ENCODE measurements at places on chromosomes 3 and 15.

DNA sequence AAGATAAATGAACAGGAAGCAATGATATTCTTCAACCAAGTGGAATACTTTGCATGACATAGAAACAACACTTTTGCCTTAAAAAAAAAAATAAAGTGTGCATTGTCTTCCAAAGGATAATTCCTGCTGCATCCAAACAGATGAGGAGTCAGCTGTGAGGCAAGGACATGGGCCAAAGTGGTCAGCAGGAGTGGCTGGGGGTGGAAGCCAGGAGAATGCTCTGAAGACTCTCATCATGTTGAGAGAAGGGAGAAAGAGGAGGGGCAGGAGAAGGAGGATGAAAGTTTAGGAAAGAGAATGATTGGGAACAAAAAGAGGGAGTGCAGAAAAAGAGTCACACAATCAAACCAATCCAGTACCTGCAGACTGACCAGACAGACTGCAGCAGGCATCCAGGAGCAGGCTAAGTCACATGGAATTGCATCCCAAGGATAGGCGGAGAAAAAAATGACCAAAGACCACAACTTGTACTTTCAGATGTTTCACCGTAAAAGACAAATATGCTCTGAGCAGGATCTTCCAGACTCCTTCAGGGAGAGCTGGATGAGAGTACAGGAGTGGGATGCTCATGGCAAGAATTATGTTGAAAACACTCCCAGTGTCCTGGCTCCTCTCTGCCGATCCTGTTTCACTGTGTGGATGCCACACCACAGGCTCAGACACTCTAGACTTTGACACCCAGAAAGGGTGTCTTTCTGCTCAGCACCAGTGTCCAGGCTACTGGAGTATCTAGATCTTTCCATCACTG, 11.9 kb downstream of the ABI3BP start:
- DNase-seq, result no peak

GRCh38 chr15:95446854-95447253, 883.6 kb upstream of the NR2F2 start:
- DNase-seq, result peak; percentile 0

DNA sequence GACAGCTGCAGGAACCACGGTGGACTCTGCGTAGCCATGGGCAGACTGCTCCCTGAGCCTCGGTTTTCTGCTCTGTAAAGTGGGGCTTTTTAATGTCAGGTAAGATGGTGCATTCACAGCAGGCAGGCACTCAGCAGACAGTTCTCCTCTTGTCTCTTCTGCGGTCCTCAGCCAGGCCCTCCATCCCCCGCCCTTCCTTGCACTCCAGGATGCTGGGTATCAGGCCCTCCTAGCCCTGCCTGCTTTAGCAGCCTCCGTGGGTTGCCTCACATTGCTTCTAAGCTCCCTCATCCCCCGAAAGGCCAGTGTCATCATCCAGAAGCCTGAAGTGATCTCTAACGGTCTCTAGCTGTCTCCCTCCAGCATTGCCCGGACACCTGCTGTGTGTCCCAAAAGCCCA, 115.7 kb downstream of the WNT7A start:
- DNase-seq, result no peak

GRCh38 chr3:11391174-11391879, 119.1 kb downstream of the ATG7 start:
- DNase-seq, result no peak

DNA sequence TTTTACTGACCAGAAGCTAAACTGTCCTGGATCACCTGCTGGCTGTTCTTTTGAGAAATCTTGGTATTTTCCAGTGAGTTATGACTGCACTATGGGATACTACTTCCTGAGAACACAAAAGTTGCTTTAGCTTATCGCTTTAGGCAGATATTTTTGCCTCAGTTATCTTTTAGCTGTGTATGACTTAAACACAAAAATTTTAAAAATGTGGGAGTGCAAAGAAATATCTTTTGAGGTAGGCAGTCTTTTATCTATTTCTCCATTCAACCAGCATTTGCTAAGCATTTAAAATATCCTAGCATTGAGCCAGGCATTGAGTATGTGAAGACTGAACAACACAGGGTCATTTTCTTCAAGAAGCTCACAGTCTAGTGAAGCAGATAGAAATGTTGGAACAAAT, 981.9 kb downstream of the FHIT start:
- no peak for DNase-seq

GRCh38 chr3:184526088-184526433, 35.5 kb upstream of the EPHB3 start:
- DNase-seq, result no peak

GRCh38 chr15:74171965-74172541, 1.5 kb upstream of the ISLR start:
- DNase-seq, result no peak

GRCh38 chr3:192273697-192274010, 453.7 kb downstream of the FGF12 start:
- no peak for DNase-seq

- no peak for DNase-seq
Measured at GRCh38 chr3:143158014-143158988, 38.7 kb downstream of the CHST2 start.

DNA sequence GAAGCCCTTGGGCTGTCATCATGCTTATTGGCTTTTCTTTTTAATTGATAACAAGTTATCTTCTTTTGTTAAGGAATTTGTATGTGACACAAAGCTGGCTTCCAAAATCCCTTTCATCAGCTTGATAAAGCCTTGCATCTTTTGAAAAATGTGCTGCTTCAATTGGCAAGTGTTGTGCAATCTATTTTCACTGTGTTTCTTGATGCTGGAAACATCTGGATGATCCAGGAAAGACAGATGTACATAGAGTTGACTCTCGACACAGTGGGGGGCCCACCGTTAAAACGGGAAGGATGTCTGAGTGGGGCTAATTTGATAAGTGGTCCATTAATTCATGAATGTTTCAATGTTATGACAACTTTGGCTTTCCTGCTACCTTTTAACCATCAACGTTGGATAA, 158.3 kb upstream of the WNT5A start:
- DNase-seq, result no peak

GRCh38 chr3:123971406-123971805, 10.4 kb upstream of the CCDC14 start:
- no peak for DNase-seq

GRCh38 chr15:75159244-75159643, 42.4 kb upstream of the C15orf39 start:
- no peak for DNase-seq

- DNase-seq, result no peak
Measured at GRCh38 chr15:64029110-64029509, 17.2 kb downstream of the DAPK2 start.

DNA sequence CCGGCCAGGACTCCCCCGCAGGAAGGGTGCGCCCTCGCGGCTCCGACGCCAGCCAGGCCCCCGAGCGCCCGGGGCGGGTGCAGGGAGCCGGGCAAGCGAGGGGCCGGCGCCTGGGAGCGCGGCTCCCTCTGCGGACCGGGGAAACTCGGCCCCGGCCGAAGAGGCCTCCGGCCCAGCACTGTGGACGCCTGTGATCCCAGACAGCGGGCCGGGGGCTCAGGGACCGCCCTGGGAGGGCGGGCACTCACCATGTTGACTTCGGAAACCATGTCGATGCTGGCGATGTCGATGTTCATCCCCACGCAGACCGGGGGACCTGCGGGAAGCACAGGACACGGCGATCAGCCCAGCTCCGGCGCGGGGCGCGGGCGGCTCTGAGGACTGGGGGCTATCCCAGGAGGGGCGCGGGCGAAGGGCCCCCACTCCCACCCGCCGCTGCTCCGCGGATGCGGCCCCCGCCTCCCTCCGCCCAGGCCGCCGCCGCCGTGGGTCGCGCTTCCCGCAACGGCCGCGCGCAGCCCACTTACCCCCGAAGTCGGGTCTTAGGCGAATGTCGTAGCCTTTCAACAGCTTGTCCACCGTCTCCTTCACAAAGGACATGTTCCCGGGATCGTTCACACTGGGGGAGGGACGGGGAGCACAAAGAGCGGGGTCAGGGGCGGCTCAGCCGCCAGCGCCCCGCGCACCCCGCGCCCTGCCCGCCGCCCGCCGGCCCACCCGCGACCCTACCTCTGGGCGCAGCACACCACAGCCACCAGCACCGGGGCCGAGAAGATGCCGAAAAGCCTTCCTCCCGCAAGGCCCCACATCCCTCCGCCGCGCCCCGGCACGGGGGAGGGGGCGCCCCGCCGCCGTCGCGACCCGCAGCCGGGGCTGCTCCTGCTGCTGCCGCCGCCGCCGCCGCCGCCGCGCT, at the start of gene GABRB3:
Gene GABRB3 (minus strand): TSS at position 913 of the 913 bp plus-strand sequence.
- no peak for DNase-seq

DNA sequence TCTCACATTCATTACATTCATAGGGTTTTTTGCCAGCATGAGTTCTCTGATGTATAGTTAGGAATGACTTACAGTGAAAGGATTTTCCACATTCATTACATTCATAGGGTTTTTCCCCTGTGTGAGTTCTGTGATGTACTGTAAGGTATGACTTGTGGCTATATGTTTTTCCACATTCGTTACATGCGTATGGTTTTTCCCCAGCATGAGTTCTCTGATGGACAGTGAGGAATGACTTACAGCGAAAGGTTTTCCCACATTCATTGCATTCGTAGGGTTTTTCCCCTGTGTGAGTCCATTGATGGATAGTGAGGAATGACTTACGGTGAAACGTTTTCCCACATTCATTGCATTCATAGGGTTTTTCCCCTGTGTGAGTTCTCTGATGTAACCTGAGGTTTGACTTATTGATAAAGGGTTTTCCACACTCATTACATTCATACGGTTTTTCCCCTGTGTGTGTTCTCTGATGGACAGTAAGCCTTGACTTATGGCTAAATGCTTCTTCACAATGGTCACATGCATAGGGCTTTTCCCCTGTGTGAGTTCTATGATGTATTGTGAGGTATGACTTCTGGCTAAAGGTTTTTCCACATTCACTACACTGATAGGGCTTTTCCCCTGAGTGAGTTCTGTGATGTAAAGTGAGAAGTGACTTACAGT, 47.4 kb downstream of the ZNF717 start:
- no peak for DNase-seq

GRCh38 chr15:58597943-58598828, 151.3 kb downstream of the ADAM10 start:
- no peak for DNase-seq

DNA sequence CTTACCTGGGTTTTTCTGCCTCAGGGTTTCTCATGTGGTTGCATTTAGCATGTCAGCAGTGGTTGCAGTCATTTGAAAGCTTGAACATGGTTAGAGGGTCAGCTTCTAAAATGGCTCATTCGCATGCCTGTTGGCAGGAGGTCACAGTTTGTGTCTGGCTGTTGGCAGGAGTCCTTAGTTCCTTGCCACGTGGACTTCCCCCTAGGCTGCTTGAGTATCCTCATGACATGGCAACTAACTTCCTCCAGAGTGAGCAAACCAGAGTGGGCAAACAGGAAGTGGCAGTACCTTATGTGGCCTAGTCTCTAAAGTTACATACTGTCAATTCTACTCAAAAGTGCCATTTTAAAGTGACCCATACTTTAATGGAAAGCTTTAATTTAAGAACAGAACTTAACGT, 3.4 kb upstream of the UNC13C start:
- no peak for DNase-seq

- no peak for DNase-seq
Measured at GRCh38 chr15:70867911-70868467, 14.0 kb upstream of the LARP6 start.

DNA sequence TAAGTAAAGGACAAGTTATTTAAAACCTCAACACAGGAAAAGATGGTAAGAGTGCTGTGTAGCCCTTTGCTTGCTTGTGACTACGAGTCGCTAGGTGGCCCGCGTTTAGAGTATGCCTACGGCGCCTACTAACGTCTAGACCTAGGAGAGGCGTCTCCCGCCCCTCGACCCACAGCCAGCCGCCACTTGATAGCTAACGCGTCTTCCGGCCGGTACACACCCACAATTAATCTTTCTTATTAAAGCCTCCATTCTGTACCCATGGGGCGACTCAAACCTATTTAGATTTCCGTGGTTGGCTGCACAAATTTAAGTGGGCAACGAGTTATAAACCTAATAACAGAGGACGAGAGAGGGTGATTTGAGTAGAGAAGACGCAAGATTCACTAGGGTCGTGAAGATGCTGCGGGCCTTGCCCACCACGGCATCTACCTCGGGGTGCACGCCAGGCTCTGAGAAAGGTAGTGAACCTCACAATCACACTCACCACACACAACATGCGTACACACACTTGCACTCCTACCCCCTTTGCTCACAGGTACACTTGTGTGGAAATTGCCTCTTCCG, 12.0 kb downstream of the SOX2 start:
- no peak for DNase-seq

GRCh38 chr3:192915304-192915703, 2.4 kb downstream of the MB21D2 start:
- DNase-seq, result no peak

GRCh38 chr15:84633311-84634227, 20.5 kb downstream of the WDR73 start:
- peak; percentile 38 for DNase-seq

GRCh38 chr15:88804257-88804656, 1.0 kb downstream of the ACAN start:
- DNase-seq, result no peak

GRCh38 chr15:92531406-92531805, 124.2 kb downstream of the FAM174B start:
- no peak for DNase-seq

- no peak for DNase-seq
Measured at GRCh38 chr15:99506399-99506798, 59.4 kb upstream of the MEF2A start.

GRCh38 chr3:141184430-141184829, 47.2 kb upstream of the PXYLP1 start:
- DNase-seq, result no peak

DNA sequence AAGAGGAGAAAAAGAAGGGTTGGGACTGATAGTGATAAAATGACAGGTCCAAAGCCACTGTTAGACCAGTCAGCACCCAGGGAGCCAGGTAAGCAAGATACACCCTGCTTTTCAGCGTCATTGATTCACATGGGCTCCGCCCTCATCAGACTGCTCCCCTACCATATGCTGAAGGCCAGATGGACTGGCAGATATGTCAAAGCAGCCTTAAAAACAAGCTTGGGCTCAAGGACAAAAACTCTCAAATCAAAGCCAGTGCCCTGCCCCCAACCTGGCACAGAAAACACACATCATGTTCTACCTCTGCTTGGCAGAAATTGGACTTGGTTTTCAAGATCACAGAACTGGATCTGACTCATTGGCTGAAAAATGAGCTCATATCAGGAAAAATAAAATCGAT, 33.4 kb downstream of the SH3BP5 start:
- DNase-seq, result no peak

GRCh38 chr15:95470529-95470928, 860.0 kb upstream of the NR2F2 start:
- DNase-seq, result no peak

DNA sequence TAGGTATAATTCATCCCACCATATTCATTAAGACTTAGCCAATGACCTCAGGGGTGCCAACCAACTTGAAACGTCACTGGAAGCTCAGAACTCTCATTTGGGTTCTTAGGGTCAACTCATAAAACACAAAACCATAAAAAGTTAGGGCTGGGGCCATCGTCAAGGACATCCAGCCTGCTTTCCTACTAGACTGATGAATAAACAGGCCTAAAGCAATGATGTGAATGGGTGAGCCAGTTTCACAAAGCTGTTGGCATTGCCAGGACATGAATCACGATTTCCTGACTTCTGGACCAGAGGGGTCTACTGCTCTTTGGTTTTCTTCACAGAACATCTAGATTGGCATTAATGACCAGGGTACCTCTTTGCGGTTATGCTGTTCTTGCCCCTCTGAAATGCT, 64.7 kb downstream of the EOMES start:
- no peak for DNase-seq

All from activated CD8-positive, alpha-beta memory T cell treated with anti-CD3 and anti-CD28 coated beads for 4 hours (primary cell).